Vein endothelial cell (primary cell): ENCODE measurements at places on chromosomes 11 and 22. TPM values are rescaled to one million over a fixed set of nuclear protein-coding genes. Genes with fewer than 3 reads are reported as not detected.

The OR2AG1 gene
- total RNA-seq = under 0.01 TPM in 1 of 2 replicates, not detected in the other

The HEPN1 gene
- 0.19 and 0.33 TPM in 2 replicates for total RNA-seq

The OR51B2 gene
- not detected in 2 replicates for total RNA-seq

The RTL10 gene
- 24.8 and 29.7 TPM in 2 replicates for total RNA-seq

The PPFIBP2 gene
- 0.76 and 2.6 TPM in 2 replicates for total RNA-seq

The PAAF1 gene
- 5.9 and 7.9 TPM in 2 replicates for total RNA-seq

The KRTAP5-9 gene
- not detected in 2 replicates for total RNA-seq
